ENCODE measurements at places on chromosomes 2 and 18.

GRCh38 chr2:47708801-47709499 lies 74.0 kb upstream of the MSH6 start:
- no peak for DNase-seq

DNA sequence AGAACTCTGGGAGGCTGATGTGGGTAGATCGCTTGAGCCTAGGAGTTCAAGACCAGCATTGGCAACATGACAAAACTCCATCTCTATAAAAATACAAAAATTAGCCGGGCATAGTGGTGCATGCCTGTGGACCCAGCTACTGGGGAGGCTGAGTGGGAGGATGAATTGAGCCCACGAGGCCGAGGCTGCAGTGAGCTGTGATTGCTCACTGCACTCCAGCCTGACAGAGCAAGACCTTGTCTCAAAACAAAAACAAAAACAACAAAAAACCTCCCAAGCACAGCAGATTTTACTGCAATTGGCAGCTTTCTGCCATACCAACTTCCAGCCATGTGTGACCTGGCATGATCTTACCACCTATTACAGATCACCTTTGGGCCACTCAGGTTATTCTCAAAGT lies 57.7 kb upstream of the LRPPRC start:
- no peak for DNase-seq

DNA sequence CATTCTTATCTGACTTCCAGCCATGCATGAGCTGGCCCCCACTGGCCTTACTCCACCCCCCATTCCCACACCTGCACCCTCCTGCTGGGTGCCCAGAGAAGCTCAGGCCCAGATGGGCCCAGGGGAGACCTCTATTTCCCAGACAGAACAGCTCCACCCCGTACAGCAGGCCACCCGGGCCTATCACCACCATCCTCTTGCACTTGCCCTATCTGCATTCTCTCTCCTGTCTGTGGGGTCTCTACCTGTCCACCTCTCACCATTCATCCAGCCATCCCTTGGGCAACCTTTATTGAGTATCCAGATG lies 25.3 kb upstream of the TNS1 start:
- DNase-seq = no peak

GRCh38 chr18:55301824-55302166 lies 286.2 kb downstream of the TCF4 start:
- no peak for DNase-seq

DNA sequence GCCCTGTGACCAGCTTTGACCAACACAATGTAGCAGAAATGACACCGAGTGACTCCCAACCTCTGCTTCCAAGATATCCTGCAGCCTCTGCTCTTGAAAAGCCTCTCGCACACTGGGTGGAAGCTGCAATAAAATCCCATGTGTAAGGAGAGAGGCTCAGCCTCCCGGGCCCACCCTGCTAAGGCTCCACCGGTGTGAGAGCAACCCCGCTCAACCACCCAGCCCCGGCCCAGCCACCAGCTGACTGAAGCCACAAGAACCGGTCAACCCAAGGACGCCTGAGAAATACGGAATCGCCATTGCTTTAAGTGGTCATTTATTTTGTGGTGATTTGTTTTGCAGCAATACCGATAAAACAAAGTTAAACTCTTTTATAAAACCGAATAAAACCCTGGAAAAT lies 452.8 kb upstream of the SMIM21 start:
- no peak for DNase-seq

Data from BJ (cell line).